ENCODE measurements at places on chromosomes 2 and 18.

DNA sequence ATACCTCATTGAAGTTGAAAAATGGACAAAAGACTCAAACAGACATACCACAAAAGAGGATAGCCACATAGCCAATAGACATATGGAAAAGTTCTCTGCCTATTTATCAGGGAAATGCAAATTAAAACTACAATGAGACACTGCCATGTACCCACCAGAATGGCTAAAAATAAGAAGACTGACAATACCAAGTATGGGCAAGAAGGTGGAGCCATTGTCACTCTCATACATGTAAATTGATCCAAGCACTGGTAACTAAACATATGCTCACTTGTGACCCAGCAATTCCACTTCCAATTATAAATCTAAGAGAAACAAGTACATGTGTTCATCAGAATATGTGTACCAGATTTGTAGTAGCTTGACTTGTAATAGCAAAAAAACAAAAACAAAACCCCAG is 4.6 kb downstream of the LOXHD1 start:
- no peak for DNase-seq

GRCh38 chr2:238254095-238254723 is 14.4 kb upstream of the HES6 start:
- no peak for DNase-seq

GRCh38 chr2:30354621-30355020 is 92.4 kb upstream of the LCLAT1 start:
- no peak for DNase-seq

DNA sequence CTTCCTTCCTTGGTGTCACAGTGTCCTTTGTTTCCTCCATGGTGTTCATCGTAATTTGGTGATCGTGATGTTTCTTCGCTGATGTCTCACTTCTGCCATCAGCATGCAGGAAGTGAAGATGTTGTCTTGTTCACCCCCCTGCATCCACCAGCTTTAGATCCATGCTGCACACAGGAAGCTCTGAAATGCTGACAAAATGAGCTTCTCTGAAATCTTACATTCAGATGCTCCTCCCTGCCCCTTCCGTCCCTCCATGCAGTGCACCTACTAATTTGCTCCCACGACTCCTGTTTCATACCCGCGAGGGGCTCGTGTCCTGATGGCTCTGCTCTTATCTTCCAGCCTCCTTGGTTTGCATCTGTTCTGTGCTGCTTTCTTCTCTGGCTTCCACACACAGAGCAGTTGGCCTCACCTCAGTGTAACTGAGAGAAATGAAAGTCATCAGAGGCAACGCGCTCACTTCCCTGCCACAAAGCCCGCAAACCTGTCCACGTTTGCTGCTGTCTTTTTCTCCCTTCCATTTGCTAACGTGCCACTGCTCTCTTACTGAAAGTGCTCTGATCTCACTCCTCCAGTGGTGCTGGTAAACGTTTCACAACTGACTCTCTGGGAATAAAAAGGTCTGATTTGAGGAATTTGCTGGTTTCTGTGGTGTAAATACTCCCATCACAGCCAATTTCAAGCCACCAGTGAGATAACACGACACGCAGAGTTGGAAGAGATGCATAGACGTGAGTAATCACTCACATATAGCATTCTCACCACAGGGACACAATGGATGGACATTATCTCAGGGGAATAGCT is 41.0 kb upstream of the MGAT4A start:
- DNase-seq = no peak

DNA sequence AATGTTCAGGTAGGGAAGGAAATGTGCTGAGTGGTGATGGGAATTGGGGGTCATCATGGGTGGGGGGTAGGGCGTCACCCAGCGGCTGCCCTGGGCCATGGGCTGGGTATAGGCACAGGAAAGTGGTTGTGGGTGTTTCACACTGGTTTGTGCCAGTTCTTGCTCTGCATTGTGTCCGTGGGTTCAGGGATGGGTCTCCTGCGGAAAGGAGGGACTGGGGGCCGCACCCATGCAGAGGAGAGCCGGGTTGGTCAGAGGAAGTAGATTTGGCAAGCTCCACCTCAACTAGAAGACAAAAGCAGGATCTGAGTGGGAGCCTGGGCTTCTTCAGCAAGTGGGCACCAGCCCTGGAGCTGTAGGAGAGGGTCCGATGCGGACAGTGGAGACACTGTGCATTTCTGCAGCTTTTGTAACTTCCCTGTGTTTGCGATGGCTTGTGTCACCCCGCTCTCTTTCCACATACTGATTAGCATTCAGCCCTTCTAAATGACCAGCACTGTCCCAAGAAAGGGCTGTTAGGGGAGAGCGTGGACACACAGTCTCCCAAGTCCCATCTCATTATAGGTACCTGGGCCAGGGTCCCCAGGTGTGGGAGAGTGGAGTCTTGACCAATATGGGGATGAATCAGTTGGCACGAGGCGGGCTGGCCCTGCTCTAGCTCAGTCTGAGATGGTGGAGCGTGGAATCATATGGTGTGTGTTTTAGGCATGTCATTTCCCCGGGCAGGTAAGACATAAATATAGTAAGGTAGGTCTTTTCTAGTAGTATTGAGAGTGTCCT is 67.2 kb downstream of the LRRFIP1 start:
- DNase-seq = no peak

DNA sequence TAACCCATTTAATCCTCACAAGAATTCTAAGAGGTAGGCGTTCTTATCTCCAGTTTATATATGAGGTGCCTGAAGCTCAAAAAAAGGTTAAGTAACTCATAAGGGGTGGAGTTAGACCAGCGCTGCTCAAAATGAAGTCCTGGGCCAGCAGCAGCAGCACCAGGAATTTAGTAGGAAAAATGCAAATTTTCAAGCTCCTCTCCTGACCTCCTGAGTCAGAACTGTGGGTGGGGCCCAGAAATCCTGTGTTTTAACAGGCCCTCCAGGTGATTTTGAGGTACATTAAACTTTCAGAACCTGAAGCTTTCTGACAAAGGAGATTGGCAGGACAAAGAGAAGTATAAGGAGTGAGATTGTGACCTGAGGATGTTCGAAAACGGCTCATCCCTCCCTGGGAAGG is 66.0 kb upstream of the CCDC85A start:
- DNase-seq = no peak

DNA sequence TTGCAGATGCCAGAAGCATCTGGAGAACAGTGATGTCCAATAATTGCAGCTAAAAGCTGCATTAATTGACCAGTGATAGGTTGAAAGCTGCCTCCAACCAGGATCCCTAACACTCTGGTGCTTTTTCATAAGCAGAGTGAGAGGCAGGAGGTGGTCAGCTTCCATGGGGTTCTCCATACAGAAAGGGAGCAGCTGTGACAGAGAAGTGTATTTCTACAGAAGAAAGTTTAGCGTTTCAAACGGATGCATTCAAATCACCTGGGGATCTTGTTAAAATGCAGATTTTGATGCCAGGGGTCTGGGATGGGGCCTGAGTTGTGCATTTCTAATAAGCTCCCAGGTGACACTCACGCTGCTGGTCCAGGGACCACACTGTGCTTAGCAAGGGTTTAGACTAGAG is 216.5 kb upstream of the NRP2 start:
- DNase-seq = no peak

DNA sequence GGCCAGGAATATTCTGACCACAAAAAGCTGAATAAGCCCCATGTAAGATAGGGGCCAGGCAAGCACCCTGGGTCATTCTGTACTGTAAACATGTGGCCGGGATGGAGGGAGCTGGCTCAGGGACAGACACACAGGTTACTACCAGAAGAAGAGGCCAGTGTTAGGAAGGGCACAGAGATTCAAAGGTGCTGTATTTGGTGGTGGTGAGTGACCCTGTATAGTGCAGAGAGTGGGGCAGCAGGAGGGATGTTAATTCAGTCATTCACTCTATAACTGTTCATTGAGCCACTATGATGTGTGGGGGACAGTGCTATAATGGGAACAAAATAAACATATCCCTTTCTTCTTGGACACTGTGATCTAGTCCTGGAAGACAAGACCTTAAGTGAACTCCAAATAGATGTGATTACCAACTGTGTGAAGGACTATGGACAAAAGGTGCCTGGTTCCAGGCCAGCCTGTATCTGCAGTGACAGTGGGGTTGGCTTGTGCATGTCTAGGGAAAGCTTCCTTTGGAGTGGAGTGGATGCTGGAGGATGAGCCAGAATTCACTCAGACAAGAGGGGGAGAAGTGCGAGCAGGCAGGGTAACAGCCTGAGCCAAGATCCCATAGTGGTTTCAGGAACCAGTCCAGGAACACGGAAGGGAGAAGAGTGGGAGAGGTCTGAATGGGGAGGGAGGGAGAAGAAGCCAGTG is 8.3 kb downstream of the MOCOS start:
- no peak for DNase-seq

DNA sequence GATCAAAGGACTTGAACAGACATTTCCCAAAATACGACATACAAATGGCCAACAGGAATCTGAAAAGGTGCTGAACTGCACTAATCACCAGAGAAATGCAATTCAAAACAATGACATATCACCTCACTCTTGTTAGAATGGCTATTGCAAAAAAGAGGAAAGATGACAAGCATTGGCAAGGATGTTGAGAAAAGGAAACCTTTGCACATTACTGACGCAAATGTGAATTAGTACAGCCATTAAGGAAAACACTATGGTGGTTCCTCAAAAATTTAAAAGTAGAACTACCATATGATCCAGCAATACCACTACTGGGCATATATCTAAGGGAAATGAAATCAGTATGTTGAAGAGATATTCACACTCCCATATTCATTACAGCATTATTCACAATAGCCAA is 57.7 kb upstream of the ASPRV1 start:
- DNase-seq = no peak
